Posterior vena cava (tissue), 2 donors: ENCODE measurements at places on chromosomes 11 and 22. TPM values are rescaled to one million over a fixed set of nuclear protein-coding genes. Genes with fewer than 3 reads are reported as not detected.

Gene REXO2
- total RNA-seq = 104 TPM

Gene ARHGAP8
- 1.4 TPM for total RNA-seq

DNA sequence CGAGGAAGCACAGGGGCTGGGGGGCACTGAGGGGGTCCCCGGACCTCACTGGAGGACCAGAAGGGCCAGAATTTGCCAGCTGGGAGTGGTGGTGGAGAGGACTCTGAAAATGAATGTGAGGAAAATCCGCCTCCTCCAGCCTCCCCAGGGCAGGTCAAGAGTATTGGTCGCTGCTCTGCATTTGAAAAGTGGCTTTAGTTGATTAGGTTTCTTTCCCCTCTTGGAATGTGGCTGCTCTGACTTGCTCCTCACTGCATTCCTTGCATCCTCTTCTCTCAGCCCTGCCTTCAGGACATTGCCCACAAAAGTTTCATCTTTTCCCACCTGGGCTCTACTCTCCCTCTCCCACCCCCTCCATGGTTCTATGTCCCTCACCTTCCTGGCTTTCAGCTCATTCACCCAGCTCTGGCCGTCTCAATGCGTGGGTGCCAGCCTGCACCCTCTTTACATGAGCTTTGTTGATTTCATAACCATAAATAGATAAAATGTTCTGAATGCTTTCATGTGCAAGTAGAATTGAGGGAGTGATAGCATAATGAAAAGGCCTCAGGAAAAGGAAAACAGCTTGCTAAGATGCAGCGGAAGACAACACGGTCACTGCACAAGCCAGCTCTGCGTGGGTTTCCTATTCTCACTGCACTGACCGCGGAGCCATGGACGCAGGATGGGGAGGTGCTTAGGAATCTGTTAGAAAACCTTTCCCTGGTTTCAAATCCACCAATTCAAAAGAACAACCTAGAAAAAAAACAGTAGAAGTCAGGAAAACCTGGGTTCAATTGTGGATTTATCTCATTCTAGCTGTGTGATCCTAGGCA lies 6.5 kb upstream of the NPAS4 start:
- no peak for DNase-seq

- no peak for DNase-seq
These were observed 202.1 kb downstream of the NXPE2 start for GRCh38 chr11:114880442-114880841.

- no peak for DNase-seq
These were observed 334 bp downstream of the CADM1 start for GRCh38 chr11:115503886-115504275.

DNA sequence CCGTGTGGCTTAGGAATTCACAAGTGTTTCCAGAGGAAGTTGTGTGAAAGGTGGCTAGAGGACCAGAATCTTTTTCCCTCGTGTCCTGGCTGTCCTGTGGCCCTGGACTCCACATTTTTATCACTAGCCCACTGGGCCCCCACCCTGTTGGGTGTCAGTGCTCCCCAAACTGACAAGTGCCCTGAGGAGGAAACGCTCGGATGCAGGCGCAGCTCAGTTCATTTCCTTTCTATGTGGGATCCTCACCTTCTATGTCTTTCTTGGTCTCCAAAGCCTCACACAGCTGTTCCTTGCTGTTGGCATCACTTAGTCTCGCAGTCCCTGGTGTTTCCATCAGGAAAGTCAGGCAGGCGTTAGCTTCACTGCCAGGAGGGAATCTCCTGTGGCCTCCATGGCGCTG lies 68.0 kb upstream of the KCNQ1OT1 start:
- DNase-seq = peak; percentile 51
